ENCODE measurements at places on chromosomes 3 and 15.

GRCh38 chr3:190360228-190360627, 27.7 kb upstream of the CLDN16 start:
- DNase-seq: no peak

DNA sequence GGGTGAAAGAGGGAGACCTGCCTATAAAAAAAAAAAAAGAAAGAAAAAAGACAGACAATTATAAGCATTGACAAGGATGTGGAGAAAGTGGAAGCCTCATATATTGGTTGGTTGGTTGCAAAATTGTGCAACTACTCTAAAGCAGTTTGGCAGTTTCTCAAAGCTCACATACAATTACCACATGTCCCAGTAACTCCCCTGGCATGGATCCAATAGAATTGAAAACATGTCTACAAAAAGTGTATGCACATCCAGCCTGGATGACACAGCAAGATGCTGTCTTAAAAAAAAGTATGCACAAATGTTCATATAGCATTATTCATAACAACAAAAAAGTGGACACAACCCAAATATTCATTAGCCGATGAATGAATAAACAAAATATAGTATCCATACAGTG, 19.5 kb downstream of the SETMAR start:
- no peak for DNase-seq

DNA sequence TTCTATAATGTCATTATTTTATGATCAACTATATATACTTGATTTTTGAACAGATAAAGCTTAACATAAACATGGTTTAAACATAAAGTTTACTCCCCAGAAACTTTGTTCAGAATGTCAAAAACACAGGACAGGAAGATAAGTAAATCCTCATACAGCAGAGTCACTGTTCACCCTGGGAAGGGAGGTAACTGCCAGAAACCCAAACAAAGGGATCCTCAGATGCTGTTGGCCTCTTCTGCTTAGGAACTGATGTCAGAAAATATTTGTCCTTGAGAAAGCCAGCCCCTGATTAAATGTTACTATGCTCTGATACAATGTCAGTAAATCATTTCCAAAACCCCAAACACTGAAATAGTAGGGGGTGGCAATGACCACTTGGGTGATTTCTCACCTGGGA, 185.3 kb downstream of the TJP1 start:
- no peak for DNase-seq

- no peak for DNase-seq
These were observed 73.0 kb downstream of the TFRC start for GRCh38 chr3:196008929-196009328.

DNA sequence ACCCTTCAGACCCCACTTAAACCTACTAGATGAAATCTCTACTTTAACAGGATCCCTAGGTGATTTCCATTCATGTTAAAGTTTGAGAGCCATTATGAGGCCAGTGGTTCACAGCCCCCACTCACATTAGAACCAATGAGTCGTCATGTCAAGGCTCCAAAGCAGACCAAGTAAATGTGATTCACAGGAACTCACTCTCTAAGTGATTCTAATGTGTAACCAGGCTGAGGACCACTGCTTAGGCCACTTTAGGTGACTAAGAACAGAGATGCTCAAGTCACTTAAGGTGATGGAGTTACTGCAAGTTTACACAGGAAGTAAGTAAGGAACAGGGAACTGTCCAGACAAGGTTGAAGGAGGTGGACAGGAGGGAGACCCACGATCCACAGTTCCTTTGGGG, 7.7 kb downstream of the GALNT15 start:
- no peak for DNase-seq

DNA sequence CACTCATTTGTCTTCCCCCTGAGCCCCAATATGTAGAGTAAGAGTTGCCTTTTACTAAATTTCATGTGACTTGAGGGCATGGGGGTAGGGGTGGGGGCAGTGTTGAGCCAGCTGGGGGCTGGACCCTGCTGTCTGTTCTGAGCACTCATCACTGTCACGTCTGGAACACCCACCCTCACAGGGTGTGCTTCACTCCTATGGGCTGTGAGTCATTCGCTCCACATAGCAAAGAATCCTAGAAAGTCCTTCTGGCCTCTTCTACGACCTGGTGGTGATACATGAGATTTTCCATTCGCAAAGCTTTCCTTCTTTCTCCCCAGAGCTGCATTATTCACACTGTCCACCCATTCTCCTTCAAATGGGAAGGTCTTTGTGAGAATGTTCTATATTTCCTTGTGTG, 43.6 kb upstream of the MGLL start:
- DNase-seq: no peak

DNA sequence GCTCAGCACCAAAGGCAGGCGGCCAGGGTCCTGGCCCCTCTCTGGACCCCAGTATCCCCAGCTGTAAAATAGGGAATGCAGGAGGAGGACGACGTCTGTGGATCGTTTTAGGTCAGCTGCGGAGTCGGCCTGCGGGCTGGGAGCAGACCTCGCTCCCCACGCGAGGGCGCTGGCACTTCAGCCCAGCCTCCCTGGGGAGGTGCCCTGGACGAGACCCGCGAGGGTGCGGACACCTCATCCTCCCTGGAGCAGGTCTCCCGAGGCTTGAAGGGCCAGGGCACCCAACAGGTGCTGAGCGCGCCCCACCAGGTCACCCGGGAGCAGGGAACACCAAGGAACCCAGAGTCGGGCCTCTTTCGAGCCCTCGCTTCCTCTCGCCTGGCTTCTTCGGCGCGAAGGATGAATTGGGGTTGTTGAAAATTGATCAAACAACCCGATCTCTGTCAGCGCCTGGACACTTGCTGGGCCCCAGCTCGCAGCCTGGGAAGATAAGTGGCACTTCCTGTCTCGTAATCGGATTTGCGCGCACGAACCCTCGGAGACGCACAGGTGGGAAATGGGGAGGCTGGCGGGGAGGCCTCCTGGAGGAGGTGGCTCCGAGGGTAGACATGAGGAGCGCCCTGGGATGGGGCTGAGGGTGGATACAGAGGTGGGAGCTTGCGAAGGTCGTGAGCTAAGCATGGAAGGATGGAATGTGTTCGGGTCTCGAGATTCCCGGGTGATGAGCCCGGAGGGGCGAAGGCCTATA, 588 bp upstream of the VIPR1 start:
- peak; percentile 66 for DNase-seq

GRCh38 chr15:64161688-64162477, 939 bp downstream of the PPIB start:
- no peak for DNase-seq

GRCh38 chr15:55989383-55989782, 4.0 kb downstream of the NEDD4 start:
- DNase-seq: no peak

DNA sequence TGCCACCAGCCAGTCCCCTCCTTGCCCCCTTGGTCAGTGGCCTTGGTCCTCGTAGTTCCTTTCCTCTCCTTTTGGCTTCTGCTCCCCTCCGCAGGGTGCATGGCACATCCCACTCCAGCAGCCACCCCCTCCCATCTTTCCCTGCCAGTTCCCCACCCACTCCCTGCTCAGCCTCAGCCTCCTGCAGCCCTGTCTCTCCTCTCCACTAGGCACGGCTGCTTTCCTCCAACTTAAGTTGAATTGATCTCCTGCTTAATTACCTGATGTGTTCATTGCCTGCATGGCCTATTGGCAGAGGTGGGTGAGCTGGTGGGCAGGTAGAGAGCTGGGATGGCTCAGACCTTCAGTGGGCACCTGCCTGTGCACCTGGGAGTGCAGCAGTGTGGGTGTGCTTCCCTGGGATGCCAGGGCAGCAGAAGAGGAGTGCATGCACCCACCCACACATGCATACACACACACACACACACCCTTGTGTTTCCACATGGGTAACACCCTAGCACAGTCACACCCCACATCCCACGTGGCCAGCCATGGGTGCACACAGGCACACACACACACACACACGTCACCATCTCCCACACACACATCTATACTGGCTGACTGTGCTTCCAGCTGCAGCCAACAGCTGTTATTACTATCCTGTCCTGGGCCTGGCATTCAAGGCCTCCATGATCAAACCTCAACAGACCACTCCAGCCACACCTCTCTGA, 30.9 kb downstream of the C3orf18 start:
- DNase-seq: no peak

DNA sequence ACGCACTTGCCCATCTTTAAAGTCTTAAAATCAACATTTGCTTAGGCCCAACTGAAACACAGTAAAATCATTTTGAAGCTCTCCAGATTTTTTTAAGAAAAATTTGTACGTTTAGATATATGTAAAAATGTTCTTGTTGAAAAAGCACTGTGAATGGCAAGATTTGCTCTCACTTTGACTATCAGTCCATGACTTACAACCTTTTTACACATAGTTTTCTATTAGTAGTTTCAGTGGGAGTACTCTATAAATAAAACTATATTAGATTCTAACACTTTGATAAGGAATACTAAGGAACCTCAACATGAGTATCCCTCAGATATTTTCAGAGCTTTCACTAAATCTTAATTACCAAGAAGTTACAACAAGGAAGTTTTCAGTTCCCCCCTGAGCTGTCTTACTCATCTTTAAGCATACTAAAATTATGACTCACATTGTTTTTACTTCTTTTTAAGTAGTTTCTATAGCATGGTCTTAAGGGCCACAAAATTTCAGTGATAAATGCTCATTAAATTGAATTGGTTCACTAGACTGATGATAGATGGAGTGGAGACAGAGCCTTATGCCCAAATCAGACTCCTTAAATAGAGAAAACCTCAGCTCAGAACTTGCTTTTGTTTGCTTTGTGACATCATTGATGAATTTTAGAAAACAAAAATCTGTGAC, 31.6 kb upstream of the RAP2B start:
- DNase-seq: no peak

- DNase-seq: peak; percentile 65
These were observed 37.3 kb downstream of the ANP32A start for GRCh38 chr15:68783226-68784058.

- DNase-seq: no peak
These were observed 29.0 kb downstream of the PPARG start for GRCh38 chr3:12317914-12318313.

- no peak for DNase-seq
These were observed 266.4 kb upstream of the HES1 start for GRCh38 chr3:193869221-193870201.

GRCh38 chr15:29057856-29058255, 172.1 kb downstream of the APBA2 start:
- DNase-seq: no peak

GRCh38 chr3:4270720-4271119, 32.4 kb upstream of the SETMAR start:
- DNase-seq: peak; percentile 7

DNA sequence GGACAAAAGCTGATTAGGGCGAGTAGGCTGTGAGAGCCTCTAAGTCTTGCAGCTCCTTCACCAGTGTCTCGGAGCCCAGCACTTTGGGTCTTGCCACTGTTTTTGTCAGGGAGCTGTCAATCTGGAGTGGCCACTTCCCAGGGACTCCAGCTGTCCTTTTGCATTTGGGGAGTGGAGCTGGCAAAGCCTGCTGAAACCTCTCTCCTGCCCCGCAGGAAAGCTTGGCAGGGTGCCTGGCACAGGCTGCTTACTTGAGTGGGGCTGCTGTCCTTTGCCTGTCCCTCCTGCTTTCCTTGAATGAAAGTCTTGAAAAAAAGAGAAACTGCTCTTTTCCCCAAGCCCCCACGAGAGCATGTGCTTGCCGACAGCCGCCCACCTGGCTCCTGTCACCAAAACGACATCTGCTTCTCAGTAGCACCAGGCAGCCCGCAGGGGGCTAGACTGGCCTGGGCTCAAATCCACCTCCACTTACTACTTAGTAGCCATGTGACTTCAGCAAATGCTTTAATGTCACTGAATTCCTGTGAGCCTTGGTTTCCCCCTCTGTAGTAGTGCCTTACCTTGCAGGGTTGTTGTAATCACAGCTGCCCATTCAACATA, 13.7 kb downstream of the USP13 start:
- DNase-seq: no peak

- no peak for DNase-seq
These were observed 19.5 kb downstream of the PLXNB1 start for GRCh38 chr3:48410205-48411040.

- DNase-seq: no peak
These were observed 14.0 kb downstream of the VPS13C start for GRCh38 chr15:62046078-62046743.

DNA sequence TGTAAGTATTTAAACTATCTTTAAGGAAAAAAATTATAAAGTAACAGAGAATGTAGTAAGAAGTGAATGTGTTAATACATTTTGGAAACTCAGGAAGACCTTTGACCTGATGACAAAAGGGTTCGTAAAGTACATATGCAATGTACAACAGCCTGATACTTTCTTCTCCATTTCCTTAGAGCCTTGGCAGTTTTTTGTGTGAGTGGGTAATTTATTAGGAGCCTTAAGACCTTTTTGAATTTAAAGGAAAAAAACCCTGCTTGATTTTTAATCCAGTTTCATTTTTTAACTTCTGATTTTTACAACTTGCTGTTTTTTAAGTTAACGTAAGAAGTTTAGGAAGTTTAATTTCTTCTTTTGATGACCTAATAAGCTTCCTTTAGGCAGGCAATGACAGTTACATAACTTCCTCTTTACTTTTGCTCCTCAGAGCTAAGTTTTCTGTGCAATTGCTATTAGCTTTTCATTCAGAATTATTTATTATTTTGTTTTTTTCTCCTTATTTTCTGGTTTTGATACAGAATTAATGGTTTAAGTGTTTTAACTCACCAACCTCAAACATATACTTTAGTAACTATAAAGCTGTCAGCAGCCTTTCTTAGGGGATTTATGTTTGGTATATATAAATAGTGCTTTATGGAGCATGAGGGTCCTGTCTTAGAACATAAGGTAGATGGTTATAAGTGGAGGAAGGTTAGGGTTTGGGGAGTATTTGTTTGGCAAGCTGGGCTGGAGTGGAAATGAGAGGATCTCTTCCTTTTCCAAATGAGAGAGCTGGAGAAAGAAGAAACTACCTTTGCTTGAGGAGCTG, 35.2 kb downstream of the ARMC8 start:
- DNase-seq: no peak

- no peak for DNase-seq
These were observed 116.7 kb downstream of the FHIT start for GRCh38 chr3:61134532-61134931.

- DNase-seq: no peak
These were observed 39.0 kb downstream of the ARHGEF3 start for GRCh38 chr3:56762718-56763117.

GRCh38 chr3:43378066-43378935, 92.0 kb downstream of the SNRK start:
- DNase-seq: peak; percentile 79

DNA sequence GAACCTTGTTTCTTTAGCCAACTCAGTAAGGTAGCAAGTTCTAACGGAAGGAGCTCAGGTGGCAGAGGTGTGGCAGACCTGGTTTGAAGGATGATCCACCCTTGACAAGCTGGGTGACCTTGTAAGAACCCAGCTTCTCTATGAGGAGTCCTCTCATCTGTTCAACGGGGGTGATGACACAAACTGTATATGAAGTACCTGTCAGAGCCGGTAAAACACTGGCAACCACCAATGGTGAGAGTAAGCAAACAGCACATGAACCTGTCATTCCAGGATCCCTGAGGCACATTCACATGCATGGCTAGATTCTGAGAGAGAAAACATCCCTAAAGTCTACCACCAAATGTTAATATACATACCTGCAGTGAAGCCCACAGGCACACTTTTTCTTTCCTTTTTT, 2.4 kb downstream of the SCAP start:
- DNase-seq: no peak

- no peak for DNase-seq
These were observed 23.0 kb downstream of the MKRN2 start for GRCh38 chr3:12579905-12580304.

- DNase-seq: no peak
These were observed 37.5 kb upstream of the MFGE8 start for GRCh38 chr15:88950600-88951160.

- DNase-seq: peak; percentile 70
These were observed 51.0 kb upstream of the ATOSA start for GRCh38 chr15:52730173-52730572.

GRCh38 chr3:156291272-156292123, 171.1 kb downstream of the KCNAB1 start:
- DNase-seq: peak; percentile 2

- no peak for DNase-seq
These were observed 544.4 kb downstream of the ZPLD1 start for GRCh38 chr3:102979191-102979590.

Data from CD4-positive, alpha-beta T cell treated with Interleukin-21 for 1 hour (primary cell).